BJ (cell line): ENCODE measurements at places on chromosomes 7 and 10.
A peak's percentile ranks its signal among the peaks of the same experiment; 100 is the strongest.

GRCh38 chr7:123096976-123097375 is 101.5 kb upstream of the TAS2R16 start:
- DNase-seq, result no peak

DNA sequence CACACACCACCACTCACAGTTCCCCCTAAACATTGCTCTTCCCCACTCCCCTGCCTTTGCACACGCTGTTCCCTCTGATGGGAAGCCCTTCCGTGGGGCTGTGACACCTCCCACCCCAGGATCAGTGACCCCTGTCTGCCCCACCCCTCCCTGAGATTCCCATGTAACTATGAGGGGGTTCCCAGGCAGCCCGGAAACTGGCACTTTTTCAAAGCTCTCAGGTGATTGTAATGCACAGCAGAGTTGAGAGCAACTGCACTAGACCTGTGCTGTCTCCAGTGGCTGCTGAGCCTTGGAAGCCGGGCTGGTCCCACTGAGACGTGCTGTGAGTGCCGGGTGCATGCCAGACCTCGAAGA is 29.8 kb downstream of the GPRIN2 start:
- DNase-seq, result no peak

GRCh38 chr7:85699482-85699881 is 512.6 kb upstream of the SEMA3D start:
- no peak for DNase-seq

DNA sequence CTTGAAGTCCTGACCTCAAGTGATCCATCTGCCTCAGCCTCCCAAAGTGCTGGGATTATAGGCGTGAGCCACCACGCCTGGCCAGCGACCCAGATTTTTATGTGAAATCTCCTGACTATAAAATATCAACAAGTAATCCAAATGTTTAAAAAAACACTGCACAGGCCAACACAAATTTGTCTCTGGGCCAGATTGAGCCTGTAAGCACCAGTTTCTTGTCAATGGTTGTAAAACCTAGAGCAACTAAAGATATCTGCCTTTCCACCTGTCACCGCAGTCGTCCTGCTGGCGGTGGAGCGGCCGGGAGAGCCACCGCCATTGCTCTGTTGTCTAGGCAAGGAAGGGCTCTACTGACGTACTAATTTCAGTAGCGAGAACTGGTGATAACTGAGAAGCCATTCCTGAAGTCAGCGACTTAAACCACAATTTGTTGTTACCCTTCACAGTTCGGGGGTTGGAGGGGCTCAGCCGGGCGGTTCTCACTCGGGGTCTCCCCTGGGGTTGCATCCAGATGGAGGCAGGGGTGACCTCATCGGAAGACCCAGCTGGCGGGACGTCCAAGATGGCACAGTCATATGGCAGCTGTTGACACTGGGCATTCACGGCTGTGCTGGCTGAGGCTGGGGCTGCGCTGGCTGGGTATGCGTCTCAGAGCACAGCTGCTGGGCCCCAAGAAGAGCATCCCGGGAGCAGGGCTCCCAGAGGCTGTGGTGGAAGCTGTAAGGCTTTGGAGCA is 55.2 kb upstream of the PDGFA start:
- DNase-seq, result no peak

- DNase-seq, result no peak
Observed at GRCh38 chr7:144414815-144415214, 11.3 kb upstream of the NOBOX start.

DNA sequence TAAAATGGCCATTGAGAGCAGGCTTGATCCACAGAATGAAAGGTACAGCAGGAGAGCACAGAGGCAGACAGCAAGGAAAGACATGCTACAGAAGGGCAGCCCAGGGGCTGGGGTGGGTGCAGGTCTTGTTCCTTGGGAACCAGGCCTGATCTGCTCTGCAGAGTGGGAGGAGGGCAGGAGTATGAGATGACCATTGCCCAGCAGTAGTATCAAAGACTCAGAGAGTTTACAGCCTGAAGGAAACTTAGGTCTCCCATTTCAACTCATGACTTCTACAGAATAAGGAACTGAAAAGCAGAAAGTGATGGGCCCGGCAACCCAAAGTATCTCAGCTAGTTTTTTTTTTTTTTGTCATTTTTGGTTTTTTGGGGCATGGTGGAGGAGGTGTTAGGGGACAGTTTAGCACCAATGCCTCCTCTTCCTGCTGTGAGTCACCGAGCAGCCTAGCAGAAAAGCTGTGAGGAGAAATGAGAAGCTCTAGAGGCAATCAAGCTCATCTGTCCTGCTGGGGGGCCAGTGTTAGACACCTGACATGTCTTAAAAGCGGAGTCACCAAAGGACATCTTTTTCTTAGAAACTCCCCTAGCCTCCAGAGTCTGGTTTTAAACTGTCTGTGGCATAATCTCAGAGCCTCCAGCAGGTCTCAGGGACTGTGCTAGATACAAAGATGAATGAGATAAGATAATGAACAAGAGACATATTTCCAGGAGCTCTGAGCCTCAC is 34.3 kb upstream of the HERPUD2 start:
- DNase-seq, result no peak

GRCh38 chr10:51620131-51620530 is 79.3 kb downstream of the CSTF2T start:
- DNase-seq, result no peak

GRCh38 chr10:807958-808353 is 118.5 kb upstream of the DIP2C start:
- DNase-seq, result no peak

GRCh38 chr7:112283382-112283910 is 77.0 kb downstream of the ZNF277 start:
- DNase-seq, result no peak

- no peak for DNase-seq
Observed at GRCh38 chr7:39265641-39266591, 288.2 kb downstream of the POU6F2 start.

- no peak for DNase-seq
Observed at GRCh38 chr10:37125191-37125732, at the start of gene ANKRD30A. TSS of gene ANKRD30A (plus strand) at chr10:37125598. CDS start at chr10:37125788, 190 bp downstream.

- DNase-seq, result no peak
Observed at GRCh38 chr7:135121868-135122267, 26.0 kb upstream of the TMEM140 start.

DNA sequence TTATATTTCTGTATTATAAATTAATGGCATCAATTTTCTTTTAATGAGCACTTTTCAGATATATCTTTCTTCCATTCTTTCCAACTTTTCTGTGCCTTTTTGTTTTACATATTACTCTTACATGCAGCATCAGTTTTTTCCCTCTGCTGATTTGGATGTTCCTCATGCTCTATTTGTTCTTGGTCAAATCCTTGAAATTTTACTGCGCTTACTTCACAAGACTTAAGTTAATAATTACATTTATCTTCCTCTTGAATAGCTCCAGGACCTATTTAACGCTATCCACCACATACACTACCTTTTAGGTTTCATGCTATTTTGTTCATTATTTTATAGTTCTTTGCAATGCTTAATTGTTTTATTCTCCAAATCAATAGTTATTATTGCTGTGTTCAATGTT is 97.6 kb upstream of the CTTNBP2 start:
- no peak for DNase-seq

DNA sequence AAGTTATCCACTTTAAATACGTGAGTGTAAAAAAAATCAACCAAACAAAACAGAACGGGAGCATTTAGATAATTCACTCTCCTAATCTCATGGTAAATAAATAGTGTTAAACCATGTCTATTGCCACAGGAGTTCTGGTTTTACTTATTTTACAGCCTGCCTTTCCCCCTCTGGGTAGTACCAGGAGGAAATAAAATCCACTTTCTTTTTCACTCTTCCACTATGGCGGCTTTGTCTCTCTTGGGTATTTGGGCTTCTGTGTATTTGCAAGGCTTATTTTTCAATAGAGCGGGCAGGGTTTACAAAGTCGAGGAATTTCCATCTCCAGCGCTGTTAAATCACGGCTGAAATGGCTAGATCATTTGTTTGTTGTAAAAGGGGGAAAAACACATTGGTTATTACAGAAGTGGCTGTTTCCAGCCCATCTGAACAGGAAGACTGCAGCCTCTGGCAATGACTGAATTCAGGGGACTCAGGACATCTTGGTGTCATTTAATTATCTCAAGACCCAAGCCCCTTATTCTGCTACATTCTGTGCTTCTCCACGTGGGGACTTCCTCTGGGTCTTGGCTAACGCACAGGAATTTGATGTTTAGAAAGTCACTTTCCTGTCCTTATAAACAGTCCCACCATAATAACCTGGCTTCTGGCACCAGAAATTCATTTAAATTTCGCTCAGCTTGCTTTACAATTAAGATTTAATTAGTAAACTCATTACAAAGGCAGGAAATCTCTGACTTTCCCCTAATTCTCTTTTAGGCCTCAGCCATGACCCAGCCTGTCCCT is 323.9 kb downstream of the GATA3 start:
- no peak for DNase-seq

- DNase-seq, result no peak
Observed at GRCh38 chr7:2834748-2835441, 9.2 kb downstream of the GNA12 start.

GRCh38 chr10:13338390-13339110 is 9.5 kb downstream of the SEPHS1 start:
- DNase-seq, result peak; percentile 72

- DNase-seq, result no peak
Observed at GRCh38 chr10:28551086-28551485, 18.2 kb downstream of the WAC start.

DNA sequence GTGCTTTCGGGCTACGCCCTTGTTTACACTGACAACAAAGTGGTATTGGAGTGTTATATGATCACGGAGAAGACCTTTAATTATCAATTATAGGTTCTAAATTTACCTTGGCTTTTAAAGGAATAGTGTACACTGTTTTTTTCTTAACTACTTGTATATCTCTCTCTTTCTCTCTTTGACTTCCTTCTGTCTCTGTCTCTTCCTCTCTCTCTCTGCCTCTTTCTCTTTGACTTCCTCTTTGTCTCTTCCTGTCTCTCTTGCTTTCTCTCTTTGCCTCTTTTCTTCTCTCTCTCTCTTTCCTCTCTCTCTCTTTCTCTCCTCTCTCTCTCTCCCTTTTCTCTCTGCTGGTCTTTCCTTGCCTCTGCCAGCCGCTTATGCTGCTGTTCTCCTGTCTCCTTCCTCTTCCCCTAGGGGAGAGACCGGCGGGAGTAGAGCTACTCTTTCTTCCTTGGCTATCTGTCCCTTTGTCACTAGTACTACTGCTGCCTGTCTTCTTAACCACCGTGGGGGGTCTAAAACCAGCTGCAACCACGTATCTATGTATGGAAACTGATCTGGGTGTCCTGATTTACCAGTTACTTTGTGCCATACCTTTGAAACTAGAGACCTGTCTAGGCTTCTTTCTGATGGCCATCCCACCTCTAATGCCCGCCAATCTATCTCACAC is 36.9 kb upstream of the GSDME start:
- DNase-seq, result no peak

DNA sequence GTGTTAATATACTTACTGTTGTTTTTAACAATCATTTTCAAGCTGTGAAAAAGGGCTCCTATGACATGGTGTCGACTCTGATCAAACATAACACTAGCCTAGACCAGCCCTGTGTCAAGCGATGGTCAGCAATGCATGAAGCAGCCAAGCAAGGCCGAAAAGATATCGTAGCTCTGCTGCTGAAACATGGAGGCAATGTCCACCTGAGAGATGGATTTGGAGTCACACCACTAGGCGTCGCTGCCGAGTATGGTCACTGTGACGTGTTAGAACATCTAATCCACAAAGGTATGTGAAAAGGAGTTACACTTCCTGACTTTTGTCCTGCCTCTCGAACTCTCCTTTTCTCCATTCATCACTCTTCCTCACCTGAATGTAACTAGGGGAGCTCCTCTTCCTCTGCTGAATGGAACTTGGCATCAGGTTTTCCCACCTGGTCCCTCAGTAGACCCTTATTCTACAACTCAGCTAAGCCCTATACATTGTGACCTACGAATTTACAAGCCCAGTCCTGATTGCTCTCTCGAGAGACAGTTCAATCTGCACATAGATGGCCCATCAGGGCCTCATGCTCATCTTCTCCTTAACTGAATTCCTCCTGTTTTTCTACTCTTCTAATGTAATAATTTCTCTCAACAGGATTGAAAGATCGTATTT is 23.0 kb downstream of the ASB15 start:
- DNase-seq, result no peak

GRCh38 chr7:20365486-20365885 is 34.8 kb downstream of the ITGB8 start:
- DNase-seq, result no peak

GRCh38 chr10:43199088-43199683 is 60.9 kb downstream of the CSGALNACT2 start:
- DNase-seq, result no peak

DNA sequence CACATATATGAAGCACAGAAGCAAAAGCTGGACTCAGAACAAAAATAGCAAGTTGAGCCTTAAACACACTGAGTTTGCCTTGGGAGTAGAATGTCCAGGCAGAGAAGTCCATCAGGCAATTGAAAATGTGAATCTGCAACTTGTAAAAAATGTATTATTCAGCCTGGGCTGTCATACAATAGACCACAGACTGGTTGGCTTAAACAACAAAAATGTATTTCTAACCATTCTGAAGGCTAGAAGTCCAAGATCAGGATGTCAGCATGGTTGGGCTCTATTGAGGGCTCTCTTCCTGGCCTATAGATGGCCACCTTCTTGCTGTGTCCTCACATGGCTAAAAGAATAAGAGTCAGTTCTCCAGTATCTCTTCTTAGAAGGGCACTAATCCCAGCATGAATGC is 76.5 kb upstream of the CAPZA2 start:
- no peak for DNase-seq

DNA sequence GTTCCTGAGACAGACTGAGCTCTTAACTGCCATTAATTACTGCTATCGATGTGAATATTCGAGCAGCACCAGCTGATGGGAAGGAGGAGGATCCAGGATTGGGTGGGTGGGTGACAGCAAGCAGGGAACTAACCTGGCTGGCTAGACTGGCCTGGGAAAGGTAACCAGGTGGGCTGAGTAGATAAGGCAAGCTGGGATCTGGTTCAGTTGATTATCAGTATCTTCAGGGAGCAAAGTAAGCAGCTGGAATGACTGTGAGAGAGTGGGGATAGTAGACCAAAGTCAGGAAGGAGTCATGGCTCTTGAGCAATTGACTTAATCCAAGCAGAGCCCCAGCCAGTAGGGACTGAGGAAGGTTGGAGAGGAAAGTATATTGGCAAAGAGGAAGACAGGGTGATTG is 46.9 kb upstream of the KMT2E start:
- DNase-seq, result no peak

GRCh38 chr7:54778166-54778565 is 19.2 kb upstream of the SEC61G start:
- DNase-seq, result no peak

DNA sequence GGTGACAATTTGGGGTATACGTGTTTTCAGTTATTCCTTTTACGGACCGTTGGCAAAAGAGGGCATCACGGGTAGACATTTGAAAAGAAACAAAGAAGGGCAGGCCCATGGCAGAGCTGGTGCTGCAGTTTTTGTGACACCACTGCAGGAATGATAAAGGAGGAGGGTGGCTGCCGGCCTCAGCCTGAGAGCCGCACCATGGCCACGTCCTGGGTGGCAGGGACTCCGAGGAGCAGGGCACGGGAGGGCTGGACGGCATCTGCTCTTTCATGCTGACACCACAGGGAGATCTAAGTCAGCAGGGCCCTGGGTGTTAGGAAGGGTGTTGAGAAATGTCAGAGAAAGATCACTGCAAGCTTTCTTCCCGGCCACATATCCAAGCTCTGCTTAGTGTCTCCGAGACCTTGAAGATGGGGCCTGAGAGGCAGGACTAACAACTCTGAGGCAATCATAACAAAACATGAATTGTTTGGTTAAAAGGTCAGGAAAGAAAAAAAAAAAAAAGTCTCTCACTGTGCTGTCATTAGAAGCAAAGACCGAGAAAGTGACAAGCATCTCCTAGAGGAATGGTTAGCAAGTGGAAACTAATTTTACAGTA is 36.6 kb downstream of the INSYN2A start:
- DNase-seq, result no peak
